ENCODE measurements at places on chromosomes 4 and X.

- DNase-seq, result no peak
Observed at GRCh38 chr4:77617203-77617602, 11.6 kb downstream of the CXCL13 start.

- no peak for DNase-seq
Observed at GRCh38 chrX:22999696-23000223, at the start of gene DDX53. Gene DDX53, plus strand, starts transcription at chrX:22999960. Its CDS starts 98 bp downstream, at chrX:23000058.

DNA sequence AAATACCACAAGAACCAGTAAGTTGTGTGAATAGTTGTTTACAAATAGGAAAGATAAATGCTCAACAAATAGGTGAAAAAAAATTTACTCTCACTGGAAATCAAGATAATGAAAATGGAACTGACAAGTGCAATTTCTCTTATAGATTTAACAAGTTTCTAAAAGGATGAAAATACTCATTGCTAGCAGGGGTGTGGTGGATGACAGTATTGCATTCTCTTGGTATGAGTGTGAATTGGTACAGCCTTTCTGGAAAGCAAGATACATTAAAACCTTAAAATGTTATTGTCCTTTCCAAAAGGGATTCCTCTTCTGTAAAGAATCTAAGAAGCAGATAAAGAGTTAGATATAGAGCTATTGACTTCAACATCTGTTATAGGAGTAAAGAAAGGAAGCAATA, 240.0 kb upstream of the RPS6KA3 start:
- no peak for DNase-seq

DNA sequence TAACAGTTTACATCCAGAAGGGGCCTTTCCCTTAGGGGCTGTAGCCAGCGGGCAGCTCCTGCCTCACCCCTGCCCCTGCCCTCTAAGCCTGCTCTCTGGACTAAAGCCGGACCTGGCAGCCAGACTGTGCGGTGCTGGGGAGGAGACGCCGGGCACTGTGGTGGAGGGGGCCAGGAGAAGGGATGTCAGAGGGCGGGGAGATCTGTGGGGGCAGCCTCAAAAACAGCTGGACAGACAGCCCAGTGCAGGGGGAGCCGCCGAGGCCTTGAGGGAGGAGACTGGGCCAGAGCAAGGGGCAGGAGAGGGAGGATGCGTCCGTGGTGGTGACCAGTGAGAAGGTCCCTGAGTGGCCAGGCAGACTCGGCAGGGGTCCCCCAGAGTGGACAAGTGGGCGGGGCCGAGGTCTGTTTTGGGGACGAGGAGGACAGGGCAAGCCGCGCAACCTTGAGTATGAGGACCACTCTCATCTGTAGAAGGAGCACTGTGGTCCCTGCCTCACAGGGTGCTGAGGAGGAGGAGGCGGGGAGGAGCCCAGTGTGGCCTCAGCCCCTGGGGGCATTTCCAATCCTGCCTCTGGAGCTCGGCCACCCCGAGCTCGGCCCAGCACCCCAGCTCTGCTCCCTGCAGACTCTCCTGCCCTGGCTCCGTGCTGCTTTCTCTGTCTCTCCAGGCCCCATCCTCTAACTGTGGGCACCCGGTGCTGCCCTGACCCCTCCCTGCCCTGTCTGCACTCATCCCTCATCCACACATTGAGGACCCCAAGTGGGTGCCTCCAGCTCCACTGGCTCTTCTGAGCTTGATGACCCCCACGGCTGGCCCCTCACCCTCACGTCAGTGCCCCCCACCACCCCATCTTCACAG, 59.2 kb upstream of the NKX1-1 start:
- DNase-seq, result no peak

DNA sequence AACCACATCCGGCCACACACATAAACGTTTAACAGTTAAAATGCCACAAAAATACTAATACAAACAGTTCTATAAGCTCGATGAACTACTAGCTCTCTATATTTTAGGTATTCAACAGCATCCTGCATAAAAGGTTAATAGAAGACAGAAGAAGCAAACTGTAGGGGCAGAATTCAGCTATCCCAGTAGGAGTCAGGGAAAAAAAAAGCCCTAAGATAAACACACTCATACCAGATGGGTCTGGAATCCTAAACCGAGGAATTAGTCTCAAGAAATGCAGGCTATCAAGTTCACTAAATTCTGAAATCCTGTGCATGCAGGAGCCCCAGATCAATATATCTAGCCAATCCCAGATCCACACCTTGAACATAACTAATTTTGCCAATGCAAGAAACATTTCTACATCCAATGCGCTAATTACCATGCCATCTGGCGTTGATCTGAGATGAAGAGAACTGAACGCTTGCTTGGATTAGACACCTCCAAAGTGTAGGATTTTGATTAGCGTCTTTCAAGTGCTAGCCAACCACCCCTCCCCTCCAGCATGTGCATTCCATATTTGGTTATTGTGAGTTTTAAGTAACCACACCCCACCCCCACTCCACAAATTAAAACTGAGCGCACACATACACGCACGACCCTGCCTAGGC, 512.2 kb upstream of the INTU start:
- no peak for DNase-seq

DNA sequence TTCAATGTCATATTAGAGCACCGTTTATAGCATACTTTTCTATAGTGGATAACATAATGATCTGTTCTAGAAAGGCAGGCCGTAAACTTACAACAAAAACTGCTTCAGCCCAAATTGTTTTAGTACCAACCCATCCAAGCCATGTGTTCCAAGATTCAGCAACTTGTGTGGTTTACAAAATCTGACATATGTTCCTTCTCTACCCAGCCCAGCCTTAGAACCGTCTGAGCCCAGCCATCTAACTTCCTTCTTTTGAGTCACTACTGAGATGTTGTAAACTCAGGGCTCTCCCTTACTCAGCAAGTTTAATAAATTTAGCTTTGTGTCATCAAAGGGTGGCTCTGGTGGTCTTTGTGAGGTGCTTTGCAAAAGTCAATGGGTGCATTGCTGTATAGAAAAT, 32.4 kb upstream of the REPS2 start:
- DNase-seq, result no peak

- DNase-seq, result no peak
Observed at GRCh38 chrX:69119122-69119521, 46.1 kb downstream of the PJA1 start.

GRCh38 chr4:184850431-184851199, 24.8 kb upstream of the ACSL1 start:
- DNase-seq, result no peak

GRCh38 chr4:158728236-158728635, 5.0 kb upstream of the PPID start:
- no peak for DNase-seq

- DNase-seq, result no peak
Observed at GRCh38 chr4:53885668-53886067, 178.7 kb downstream of the CHIC2 start.

GRCh38 chr4:33080275-33080674, 2360.1 kb downstream of the PCDH7 start:
- DNase-seq, result no peak

- DNase-seq, result no peak
Observed at GRCh38 chr4:152072001-152072485, 311.2 kb upstream of the GATB start.

DNA sequence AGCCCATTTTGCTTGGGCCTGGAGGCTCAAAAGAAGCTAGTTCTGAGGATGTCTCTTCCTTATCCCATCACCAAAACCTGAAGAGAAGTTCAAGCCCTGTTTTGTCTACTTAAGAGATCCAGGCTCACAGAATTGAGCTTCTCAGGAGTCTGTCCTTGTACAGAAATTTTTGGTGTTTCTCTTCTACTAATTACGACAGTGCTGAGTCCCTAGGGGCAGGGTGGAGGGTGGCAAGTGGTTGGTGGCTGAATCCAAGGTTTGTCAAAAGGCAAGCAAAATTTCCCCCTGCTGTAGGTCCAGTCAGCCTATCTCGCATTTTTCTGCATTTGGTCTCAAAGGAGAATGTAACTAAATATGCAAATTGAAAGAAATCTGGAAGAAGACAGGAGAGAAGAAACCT, 377.9 kb downstream of the SMARCA1 start:
- no peak for DNase-seq

DNA sequence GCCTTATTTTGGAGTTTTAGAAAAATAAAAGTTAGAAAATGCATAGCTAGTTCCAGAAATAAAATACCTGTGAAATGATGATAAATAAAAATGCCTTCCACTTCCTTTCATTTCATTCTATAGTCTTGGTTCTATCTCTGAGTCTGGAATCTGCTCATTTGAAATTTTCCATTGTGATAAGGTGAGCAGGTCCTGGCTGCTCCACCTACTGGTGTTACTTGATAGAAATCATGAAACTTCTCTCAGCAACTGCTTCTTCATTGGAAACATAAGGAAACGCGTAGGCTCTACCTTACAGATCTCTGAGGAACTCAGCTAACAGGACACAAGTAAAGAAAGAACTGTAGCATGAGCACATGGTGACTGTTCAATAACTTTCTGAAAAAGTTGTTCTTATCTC, 141.8 kb downstream of the DCHS2 start:
- DNase-seq, result no peak

DNA sequence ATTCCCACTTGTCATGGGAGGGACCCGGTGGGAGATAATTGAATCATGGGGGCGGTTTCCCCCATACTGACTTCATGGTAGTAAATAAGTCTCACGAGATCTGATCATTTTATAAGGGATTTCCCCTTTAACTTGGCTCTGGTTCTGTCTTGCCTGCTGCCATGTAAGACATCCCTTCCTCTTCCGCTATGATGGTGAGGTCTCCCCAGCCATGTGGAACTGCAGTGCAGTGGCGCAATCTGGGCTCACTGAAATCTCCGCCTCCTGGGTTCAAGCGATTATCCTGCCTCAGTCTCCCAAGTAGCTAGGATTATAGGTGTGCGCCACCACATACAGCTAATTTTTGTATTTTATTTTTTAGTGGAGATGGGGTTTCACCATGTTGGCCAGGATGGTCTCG, 2.9 kb downstream of the HPGDS start:
- no peak for DNase-seq

DNA sequence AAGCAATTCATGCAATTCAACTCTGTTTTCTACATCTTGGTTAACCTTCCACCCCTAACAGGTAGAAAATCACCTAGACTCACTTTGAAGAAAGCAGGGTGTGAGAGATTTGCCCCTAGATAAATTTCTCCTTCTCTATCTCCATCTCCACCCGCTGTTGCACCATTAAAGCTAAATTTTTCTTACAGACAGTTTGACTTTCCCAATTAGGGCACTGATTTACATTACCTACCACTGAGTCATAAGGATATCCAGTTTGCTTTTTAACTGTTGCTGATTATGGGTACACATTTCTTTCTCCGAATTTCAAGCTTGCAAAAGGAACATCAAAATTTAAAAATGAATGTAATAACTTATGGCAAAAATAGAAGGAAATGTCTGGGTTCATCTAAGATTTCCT, 13.0 kb downstream of the SLC7A11 start:
- DNase-seq, result no peak

DNA sequence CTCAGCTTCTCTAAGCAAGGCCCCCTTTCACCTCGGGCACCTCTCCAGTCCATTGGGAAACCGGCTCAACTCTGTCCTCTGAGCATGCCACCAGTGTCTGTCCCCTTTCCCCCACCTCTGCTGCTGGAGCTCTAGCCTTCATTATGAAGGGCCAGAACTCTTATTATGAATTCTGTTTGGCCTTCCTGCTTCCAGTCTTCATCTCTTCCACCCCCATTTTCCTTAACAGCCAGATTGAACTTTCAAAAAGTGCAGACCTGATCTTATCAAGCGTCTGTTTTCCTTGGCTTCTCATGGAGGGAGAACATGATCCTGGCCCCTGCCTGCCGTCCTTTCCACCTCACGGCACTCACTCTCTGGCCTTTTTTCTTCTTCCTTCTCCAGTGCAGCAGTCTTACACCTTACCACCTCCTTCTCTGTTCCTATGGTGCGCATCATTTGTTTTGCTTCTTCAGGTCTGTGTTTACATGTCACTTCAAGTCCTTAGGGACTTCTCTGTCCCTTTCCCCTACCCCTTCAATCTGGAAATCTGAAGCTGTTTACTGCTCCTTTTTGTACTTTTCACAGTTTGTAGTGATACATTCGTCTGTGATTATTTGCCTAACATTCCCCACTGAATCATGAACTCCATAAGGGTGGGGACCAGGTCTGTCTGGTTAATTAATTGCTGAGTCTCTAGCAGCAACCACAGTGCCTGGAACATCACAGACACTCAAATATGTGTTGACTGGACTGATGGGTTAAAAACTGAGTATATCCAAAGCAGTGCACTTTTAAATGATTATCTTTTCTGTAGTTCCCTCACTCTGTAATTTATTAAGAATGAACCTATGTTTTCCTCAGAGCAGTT, 55.8 kb downstream of the FNIP2 start:
- no peak for DNase-seq

DNA sequence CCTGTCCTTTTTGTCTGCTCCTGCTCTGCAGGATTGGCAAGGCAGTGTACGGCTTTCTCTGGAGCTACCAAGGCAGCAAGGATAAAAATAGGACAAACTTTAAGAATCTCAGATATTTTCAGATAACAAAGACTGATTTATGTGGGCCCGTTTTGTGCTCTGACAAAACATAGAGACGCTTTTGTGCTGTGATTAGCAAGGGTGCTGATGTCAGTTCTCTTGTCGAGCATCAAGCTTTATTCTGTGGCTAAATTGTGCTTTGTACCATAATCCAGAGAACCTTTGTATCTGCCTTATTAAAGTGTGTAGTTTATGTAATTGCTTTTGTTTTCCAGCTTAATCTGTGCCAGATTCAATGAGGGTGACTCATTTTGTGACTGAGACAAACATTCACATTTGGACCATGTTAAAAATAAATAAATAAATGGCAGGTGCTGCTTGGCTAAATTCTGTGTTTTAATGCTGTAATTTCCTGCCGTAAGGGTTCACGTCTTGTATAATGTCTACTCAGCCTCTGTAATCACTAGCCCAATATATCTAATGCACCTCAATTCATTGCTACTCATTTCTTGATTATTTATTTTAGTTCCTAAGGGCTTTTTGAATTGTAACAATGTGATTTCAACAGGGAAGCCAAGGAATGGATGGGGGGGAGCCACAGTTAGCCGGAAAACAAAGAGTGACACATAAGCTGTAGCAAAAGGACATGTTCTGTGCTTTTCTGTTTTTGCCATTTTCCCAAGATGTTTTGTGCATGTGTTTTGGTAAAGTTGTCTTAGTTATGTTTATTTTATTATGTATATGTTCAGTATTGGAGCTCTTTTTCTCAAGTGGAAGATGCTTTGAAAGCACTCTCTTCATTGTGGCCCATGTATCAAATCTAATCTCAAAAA, 75.1 kb downstream of the GAB1 start:
- DNase-seq, result no peak

GRCh38 chrX:71974916-71975315, 64.3 kb downstream of the NHSL2 start:
- no peak for DNase-seq

GRCh38 chr4:43607827-43608461, 715.4 kb downstream of the GRXCR1 start:
- DNase-seq, result no peak

GRCh38 chrX:38183596-38183995, 37.1 kb downstream of the SRPX start:
- DNase-seq, result no peak

All from activated T-cell treated with anti-CD3 and anti-CD28 coated beads for 4 hours (primary cell).